AG08396 (cell line): ENCODE measurements at places on chromosomes 11 and 22.

DNA sequence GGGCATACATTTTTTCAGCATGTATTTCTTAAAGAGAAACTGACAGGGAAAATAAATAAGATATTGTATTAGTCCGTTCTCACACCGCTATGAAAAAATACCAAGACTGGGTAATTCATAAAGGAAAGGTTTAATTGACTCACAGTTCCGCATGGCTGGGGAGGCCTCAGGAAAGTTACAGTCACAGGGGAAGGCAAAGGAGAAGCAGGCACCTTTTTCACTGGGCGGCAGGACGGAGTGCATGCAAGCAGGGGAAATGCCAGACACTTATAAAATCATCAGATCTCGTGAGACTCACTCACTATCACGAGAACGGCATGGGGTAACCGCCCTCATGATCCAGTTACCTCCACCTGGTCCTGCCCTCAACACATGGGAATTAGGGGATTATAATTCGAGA lies 44.2 kb downstream of the PPFIA1 start:
- DNase-seq, result no peak

DNA sequence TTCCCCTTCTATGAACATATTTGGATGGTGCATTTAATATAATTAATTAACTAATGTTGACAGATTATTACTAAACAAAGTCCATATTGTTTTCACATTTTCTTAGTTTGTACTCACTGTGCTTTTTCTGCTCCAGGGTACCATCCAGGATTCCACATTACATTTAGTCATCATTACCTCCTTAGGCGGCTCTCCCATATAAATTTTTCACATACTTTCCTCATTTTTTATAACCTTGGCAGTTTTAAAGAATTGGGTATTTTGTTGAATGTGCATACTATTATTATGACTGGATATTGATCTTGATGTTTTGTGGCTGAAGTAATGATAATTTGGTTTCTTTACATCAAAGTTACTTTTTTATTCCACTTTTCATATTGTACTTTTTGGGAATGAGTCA lies 755.6 kb upstream of the ANO3 start:
- DNase-seq, result no peak

GRCh38 chr11:15692739-15693138 lies 578.0 kb downstream of the INSC start:
- no peak for DNase-seq

DNA sequence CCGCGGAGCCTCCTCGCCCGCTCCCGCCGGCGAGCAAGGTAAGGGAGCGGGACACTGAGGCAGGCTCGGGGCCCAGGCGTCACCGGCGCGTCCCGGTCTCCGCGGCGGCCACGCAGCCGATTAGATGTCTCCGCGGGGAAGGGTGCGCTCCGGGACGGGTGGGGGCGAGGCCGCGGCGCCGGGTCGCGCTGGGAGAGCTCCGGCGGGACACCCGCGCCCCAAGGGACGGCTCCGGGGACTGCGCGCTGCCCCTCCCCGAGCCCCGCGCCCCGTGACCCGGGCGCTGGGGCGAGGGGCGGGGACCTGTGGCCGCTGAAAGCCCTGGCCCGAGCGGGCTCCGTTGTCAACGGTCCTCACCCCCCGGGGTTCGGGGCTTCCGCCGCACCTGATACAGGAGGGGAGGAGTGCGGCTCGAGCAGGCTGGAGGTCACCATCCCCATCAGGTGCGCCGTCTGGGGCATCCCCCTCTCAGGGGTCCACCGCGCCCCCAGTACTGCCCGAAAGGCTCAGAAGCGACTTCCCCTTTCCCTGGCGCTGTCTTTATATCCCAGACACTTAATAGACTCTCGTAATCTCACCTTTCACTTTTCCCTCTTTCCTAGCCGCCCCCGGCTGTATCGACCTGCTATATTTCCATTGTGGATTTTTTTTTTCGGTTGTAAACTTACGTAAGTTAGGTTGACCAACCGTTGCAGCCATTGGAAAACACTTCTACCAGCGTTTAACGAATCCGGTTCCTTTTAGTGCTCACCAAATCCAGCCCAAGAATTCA lies 573 bp downstream of the PPFIA1 start:
- peak; percentile 65 for DNase-seq

- no peak for DNase-seq
Observed at GRCh38 chr11:28715726-28716125, 607.5 kb downstream of the METTL15 start.

- DNase-seq, result peak; percentile 74
Observed at GRCh38 chr22:24153353-24153752, 27.9 kb upstream of the SUSD2 start.

DNA sequence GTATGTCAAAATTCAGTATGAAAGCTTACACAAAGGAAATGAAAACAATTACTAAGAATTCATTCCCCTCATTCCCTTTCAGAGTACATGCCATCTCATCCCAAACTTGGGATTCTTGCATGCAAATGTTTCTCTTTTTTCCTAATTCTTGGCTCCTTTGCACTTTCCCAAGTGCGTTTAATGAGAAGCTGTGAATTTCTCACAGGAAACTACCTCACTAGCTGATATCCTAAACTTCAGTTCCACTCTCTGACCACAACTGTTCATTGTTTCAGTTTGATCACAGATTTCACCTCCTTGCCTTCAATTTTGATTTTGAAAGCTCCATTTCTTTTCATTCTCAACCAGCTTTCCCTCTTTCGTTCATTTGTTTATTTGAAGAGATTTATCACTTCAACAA lies 5.9 kb upstream of the ARL14EP start:
- no peak for DNase-seq

GRCh38 chr11:126833065-126833464 lies 167.5 kb downstream of the KIRREL3 start:
- DNase-seq, result no peak

DNA sequence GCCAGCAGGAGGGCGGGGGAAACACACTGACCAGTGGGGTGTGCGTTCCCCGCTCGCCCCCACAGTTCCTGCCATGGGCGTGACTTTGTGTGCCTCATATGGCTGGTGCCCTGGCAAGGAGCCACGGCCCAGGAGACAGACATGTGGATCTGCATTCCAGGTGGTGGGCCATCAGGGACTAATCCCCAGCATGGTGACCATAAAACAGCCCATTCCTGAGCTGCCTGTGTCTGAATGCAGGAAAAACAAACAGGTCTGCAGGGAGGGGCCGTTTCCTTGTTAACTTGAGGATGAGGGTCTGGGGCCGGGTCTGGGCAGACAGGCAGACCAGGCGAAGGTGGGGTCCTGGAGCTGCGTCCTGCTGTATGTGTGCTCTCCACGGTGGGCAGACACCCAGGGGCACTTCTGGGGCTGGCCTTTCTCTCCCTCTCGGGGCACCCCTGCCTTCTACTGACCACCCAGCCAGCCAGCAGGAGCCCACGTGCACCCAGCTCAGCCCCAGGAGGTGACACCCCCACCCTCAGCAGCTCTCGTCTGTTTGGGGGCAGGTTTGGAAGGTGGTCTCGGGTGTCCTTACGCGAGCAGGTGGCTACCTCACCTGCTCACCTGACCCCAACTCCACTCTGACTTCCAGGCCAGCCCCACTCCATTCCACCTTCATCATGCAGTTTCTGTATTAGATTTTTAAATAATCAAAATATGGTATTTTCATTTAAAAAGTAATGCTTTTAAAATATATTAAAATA lies 120.3 kb downstream of the KCNQ1OT1 start:
- DNase-seq, result no peak

- no peak for DNase-seq
Observed at GRCh38 chr22:48885919-48886305, 941.8 kb downstream of the BRD1 start.

- no peak for DNase-seq
Observed at GRCh38 chr11:46015941-46016340, 93.5 kb downstream of the LARGE2 start.
